ENCODE measurements at places on chromosomes 4 and X.

- DNase-seq: no peak
These were observed 1.2 kb downstream of the CTSO start for GRCh38 chr4:155952501-155952901.

GRCh38 chr4:112361181-112361791 lies 64.1 kb downstream of the ALPK1 start:
- no peak for DNase-seq

- DNase-seq: no peak
These were observed 219.4 kb downstream of the SLC4A4 start for GRCh38 chr4:71558248-71558647.

- no peak for DNase-seq
These were observed 53.1 kb downstream of the ARHGEF38 start for GRCh38 chr4:105605493-105605892.

- no peak for DNase-seq
These were observed 8.3 kb downstream of the NDP start for GRCh38 chrX:43964936-43965335.

- DNase-seq: no peak
These were observed 8.0 kb upstream of the HS3ST1 start for GRCh38 chr4:11436673-11437072.

GRCh38 chr4:110130576-110131358 lies 67.6 kb downstream of the ELOVL6 start:
- DNase-seq: no peak

- DNase-seq: no peak
These were observed 110.4 kb downstream of the SLIT2 start for GRCh38 chr4:20362148-20362547.

GRCh38 chr4:104901438-104901837 lies 245.2 kb upstream of the TET2 start:
- DNase-seq: no peak

DNA sequence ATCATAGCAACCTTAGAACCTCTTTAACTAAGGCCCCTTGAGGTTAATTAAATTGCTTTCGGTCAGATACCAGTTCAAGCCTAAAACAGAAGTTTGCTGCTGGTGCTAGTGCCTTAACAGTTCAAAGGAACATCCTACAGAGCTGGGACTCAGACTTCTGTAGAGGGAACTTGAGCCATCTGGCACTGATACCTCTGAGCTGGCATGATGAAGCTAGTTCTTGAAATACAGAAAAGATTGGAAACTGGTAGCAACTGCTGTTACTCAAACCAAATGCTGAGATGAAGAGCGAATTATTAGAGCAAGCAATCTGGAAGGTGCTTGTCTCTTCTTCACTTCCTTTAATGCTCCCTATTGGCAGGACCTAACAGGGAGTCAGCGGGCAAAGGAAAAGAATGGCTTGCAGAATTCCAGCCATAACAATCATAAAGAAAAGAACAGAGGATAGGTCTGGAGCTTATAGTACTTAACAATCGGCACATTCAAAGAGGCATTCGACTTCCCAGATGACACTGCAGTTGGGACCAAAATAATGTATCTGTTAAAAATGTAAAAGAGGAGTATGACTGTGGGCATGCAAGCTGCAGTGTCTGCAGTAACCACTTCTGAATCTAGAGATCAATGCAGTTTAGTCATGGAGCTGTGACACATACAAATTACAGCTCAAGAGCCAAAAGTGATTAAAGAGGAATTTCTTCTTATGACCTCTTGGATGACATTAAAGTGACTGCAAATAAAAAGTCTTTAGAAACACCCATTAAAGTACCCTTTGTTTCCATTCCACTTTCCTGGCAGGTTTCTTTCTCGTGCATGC lies 298.9 kb downstream of the PDGFC start:
- DNase-seq: no peak

- DNase-seq: no peak
These were observed 108.8 kb downstream of the DDIT4L start for GRCh38 chr4:100081491-100081890.
